ENCODE measurements at places on chromosomes 16 and 17.

DNA sequence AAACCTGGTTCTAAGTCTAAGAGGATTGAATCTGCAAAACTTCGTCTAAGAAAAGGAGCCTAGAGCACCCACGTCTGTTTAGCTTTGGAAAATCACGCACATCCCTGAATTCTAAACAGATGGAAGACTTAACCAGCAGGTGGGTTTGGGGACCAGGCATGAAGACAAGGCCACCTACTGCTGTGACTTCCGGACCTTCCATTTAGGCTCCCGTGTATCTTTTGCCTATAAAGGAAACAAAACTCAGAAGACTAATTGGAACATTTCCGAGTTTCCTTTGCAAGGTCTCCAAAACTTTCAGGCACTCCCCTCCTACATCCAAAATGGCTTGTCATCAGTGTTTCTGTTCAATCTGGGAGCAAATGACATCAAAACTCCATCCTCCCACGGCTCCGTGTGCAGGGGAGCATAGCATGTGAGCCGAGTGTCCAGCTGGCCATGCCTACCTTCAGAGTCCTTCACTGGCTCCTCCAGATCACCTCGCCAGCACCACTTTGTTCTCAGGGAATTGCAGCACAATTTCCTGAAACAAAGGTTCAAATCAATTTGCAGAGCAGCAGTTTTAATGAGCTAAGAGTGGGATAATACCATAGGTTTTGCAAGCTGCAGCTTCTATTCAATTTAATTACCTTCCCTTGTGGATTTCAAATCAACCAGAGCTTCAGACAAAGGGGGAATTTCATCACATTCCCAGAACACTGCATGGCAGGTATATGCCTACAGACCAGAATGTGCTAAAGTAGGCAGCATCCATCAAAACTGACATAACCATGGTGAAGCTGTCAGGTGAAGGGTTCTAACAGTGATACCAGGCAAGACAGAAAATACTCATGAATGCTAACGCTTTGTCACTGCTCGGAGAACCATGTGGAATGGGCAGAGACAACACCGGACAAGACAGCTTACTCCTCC is 23.5 kb downstream of the CACNG1 start:
- DNase-seq, result no peak

GRCh38 chr16:48612611-48613010 is 2.6 kb upstream of the N4BP1 start:
- DNase-seq, result no peak

- no peak for DNase-seq
Observed at GRCh38 chr16:175011-175949, 1.2 kb upstream of the HBA1 start.

- DNase-seq, result no peak
Observed at GRCh38 chr17:2063261-2064146, 8.6 kb downstream of the HIC1 start.

DNA sequence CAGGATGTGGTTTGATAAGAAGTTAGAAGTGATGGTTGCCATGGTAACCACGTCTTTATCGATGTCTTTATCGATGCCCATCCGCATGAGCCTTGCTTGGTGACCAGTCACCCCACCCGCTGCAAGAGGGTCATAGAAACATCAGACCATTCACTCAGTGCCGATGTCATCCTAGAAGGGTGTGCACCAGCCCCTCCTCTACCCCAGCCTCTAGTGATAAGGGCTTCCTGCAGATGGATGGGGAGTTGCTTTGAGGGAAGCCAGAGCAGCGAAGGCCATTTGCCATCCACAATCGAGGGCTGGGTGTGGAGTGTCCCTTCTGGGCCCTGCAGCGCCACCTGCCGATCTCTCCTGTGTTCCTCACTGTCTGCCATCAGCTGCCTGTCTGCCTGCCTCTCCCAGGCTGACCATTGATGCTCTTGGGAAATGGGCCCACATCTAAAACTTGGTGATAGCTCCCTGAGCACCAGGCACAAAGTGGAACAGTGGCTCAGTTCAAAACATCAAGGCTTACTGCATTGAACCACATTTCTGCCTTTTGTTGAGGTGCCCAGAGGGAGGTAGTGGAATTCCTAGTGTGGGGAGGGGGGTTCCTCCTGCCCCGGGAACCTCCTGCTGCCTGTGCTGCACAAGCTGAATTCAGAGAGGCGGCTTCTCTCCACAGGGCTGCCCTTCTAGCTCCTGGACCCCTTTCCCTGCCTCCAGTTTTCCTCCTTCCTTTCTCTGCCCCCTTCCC is 8.9 kb downstream of the CALB2 start:
- DNase-seq, result peak; percentile 94

- DNase-seq, result no peak
Observed at GRCh38 chr17:17648762-17649161, 32.5 kb upstream of the RAI1 start.

GRCh38 chr17:73645050-73645871 is 1.0 kb upstream of the SDK2 start:
- DNase-seq, result peak; percentile 75

GRCh38 chr16:50634090-50634489 is 47.0 kb downstream of the SNX20 start:
- no peak for DNase-seq

GRCh38 chr17:20934288-20934687 is 108.5 kb downstream of the USP22 start:
- no peak for DNase-seq

DNA sequence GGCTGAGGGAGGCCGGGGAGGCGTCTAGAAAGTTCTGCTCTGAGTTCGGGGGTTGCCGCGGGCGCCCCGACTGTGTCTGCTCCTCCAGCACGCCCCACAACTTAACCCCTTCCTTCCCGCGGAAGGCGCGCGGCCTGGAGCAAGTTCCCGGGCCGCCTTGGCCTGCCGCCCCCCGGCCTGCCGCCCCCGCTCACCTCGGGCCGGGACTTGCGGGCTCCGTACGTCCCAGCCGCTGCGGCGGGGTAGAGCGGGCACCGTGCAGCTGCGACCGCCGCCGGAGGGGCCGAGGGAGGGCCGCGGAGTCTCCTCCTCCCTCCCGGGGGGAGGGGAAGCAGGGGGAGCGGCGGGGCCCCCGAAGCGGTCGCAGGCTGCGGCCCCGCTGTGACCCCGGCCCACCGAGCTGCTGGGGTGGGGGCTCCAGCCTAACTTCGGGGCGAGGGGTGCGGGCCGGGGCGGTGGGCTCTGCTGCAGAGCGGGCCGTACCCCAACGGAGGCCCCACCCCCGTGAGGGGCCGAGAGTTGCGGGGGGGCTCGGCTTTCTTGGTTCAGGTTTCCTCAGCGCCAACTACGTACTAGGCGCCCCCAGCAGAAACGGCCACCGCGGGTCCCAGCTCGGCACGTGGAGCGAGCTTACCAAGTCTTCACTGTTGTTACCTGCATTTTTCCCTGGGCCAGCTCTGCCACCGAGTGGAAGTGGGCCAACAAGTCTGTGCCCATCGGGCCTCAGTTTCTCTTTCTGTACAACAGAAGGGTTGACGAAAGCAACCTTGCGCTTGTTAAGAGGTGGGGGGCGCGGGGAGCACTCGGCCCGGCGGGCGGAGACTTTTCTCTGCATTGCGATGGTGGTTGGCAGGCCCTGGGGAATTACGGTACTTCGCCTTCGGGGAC is at the start of gene CCDC102A:
TSS of gene CCDC102A (minus strand) at position 266 of the 888 bp plus-strand sequence. CDS start 7,394 bp downstream, outside the sequence.
- peak; percentile 74 for DNase-seq

DNA sequence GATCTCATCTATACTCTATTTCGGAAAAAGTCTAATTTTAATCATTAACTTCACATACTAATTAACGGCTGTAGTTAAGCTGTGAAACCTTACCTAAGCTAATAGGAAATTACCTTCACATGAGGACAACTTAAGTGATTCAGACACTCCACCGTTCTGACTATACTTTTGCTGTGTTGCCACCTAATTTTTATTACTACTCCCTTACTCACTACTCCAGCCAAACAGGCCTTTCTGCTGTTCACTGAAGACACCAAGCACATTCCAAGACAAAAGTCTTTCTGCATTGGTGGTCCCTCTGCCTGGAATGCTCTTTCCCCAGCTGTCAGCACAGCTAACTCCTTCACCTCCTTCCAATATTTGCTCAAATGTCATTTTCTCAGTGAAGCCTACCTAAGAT is 1.3 kb downstream of the CMTR2 start:
- no peak for DNase-seq

- peak; percentile 76 for DNase-seq
Observed at GRCh38 chr17:56891751-56892150, 22.1 kb downstream of the TRIM25 start.

DNA sequence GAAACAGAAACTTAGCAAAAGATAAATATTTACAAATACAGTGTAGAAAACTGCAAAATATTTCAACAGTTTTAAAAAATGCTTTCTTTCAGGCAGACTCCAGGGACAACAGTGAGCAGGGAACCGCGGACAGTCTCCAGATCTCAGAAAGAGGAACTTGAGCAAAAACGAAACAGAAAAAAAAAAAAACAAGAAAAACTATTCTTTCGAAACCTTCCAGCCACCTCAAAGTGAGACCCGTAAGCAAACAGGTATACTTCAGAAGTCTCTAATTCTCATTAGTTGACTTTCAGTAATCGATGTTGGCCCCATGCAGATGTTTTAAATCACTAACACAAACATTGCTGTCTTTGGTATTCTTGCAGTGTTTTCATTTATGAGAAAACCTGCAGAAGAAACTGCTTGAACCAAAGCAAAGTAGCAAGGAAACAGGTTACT is 15.7 kb upstream of the CCL1 start:
- no peak for DNase-seq

DNA sequence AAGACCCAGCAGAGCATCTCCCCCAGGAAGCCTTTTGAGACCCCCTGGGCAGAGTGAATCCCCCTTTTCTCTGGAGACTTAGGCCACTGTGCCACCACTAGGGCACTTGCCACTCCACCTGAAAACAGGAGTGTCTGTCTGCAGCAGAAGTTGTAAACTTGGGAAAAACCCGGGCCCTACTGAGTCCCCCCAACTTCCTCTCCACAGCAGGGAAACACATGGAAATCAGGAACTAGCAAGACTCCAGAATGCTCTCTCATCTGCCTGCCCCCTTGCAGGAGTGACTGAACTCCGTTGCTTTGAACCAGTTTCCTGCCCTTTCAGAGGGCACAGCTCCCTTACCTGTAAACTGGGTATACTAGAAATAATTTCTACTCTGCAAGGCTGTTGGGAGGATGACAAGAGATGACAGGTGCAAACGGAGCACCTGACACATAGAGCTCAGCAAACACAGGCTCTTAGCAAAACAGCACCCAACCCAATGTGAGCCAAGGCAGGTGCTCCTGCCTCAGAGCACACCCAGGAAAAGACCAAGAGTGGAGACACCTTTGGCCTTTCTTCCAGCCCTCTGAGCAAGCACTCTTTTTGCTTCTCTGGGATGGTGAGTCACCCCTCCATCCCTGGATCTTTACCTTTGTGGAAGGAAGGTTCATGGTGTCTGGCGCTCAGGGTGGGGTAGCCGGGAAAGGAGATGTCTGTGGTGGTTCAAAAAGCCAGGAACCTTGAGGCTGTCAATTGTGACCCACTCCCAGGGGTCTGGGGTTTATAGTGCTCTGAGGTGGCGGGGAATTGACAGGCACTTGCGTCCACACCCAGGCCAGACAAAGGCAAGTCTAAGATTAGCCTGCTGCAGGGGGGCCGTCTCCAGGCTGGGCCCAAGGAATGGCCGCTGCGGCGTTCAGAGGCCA is at the start of gene HCRT:
TSS of gene HCRT (minus strand) at position 740 of the 908 bp plus-strand sequence. CDS start at position 653, 87 bp downstream.
- no peak for DNase-seq

GRCh38 chr16:4709481-4709880 is 16.1 kb downstream of the NUDT16L1 start:
- DNase-seq, result no peak

GRCh38 chr17:57925361-57925990 is 29.7 kb downstream of the CUEDC1 start:
- DNase-seq, result no peak

DNA sequence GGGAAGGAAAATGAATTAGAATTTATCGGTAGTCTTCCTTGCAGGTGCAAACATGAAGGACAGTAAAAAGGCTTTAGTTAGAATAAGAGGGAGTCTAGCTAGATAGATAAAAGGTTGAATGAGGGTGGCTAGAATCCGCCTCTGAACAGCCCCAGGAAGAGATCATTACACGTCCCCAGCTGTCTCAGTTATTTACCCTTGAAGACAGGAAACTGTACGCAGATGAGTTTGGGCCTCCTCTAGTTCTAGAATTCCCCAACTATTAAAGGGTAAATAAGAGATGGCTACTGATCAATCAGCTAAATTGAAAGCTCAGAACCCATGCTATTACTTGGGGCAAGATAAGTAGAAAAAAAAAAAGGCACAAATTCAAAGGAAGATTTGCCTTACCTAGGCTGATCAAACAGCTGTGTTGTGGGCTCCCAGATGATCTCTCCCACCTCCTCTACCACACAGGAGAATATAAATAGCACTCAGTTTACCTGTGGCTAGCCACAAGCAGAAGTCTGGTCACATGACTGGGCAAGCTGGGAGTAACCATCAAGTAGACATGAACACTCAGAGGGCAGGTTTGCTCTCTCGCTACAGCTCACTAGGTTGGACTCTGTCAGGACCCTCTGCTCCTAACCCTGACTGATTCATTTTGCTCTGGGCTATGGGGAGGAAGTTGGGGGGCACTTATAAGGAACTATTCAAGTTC is 17.0 kb downstream of the FAM117A start:
- DNase-seq, result peak; percentile 15

DNA sequence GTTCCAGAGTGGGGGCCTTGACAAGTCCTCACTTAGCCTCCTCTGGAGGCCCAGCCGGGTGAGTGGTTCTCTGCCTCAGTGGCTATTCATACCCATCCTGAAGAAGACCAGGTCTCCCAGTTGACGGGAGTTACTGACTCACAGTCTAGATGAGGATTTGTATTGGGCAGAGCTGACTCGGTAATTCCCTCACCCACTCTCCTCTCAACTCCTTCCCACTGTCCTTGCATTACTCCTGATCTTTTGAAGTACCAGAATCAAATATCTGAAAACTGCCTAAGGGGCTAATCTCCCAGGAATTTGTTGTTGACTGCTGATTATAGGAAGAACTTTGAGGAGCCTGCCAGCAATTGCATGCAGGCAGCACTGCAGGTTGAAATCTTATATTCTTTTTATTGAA is 14.2 kb downstream of the SAP30BP start:
- DNase-seq, result no peak

- DNase-seq, result peak; percentile 91
Observed at GRCh38 chr17:75130632-75131277, 787 bp downstream of the NT5C start.

- DNase-seq, result no peak
Observed at GRCh38 chr16:60651346-60651745, 1384.9 kb downstream of the CDH8 start.

DNA sequence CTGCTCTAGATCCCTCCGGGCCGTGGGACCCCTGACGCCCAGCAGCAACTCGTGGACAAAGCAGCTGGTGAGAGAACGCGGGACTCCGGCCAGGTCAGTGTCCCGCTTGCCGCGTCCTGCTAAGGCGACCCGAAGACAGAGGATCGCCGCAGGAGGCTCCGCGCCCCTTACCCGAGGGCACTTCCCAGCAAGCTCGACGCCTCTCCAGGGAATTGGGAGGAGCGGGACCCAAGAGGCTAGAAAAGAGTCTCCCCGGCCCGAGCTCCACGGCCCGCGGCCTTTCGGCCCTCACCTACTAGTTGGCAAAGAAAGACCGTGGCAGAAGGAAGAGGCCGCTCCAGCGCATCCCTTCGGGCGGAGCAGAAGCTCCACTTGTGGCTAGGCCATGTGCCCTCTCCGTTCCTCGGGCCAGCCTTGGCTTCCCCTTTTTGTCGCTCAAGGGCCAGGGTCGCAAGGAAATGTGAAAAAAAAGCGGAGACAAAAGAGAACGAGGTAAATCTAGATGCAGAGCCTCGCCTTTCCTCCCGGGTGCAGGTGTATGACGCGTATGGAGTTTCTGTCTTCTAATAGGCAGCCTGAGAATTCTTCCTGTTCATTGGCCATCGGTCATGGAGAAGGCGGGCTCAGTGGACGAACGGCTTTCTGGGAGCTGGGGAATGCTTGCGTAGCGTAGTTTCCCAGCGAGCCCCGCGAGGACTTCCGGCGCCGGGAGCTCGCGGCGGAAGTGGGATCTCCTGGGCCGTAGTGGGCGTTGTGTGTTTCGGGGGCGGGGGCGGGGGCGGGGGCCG is at the start of gene ZNF213:
TSS of gene ZNF213 (plus strand) at position 692 of the 788 bp plus-strand sequence. CDS start 2,252 bp downstream, outside the sequence.
- peak; percentile 100 for DNase-seq

Measured in GM23338 (cell line).